Type B pancreatic cell (in vitro differentiated cells): ENCODE measurements at places on chromosomes 5 and 9.
A peak's percentile ranks its signal among the peaks of the same experiment; 100 is the strongest.

GRCh38 chr9:128393970-128394369 lies 22.8 kb downstream of the URM1 start:
- peaks cover 11% of the 10 kb centered on the region for H3K36me3 ChIP-seq
- peak overlapping the region; percentile 75 for H3K4me3 ChIP-seq
- peaks cover 68% of the 10 kb centered on the region for H3K27me3 ChIP-seq
- peak overlapping the region; percentile 38 for H3K27ac ChIP-seq

GRCh38 chr5:179160584-179160983 lies 100.4 kb downstream of the ZNF354C start:
- H3K27ac ChIP-seq = no peak overlapping the region
- DNase-seq = no peak
- H3K36me3 ChIP-seq = no peaks in the 10 kb centered on the region
- no peaks in the 10 kb centered on the region for H3K4me1 ChIP-seq
- H3K27me3 ChIP-seq = peaks cover 3% of the 10 kb centered on the region

GRCh38 chr9:76592091-76592973 lies 133.3 kb downstream of the GCNT1 start:
- DNase-seq = no peak
- no peaks in the 10 kb centered on the region for H3K36me3 ChIP-seq

DNA sequence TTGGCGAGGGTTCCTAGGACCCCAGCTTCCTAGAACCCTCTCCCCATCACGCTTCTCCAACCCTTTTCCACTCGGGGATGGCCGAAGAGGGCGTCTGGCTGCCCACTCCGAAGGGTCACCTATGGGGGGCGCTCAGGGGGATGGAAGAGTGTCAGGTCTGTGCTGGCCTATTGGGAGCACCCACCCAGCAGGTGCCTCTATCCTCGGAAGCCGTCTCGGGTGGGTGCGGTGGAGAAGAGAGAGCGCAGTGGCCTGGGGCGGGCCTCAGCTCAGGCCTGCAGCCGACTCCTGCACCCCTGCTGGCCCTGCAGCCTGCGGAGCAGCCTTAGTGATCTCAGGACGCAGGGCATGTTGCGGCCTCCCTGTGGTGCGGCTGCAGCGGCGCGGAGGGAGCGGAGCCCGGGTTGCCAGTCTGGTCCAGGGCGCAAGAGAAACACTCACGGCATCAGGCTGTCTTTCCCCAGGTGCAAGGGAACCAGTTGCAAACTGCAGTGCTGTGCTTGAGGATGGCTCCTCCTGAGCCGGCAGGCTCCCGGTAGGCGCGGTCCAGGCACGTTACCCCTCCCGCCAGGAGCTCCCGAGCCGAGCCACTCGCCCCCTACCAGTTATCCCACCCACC lies 1.5 kb upstream of the IRX2 start:
- H3K4me1 ChIP-seq = peaks cover 38% of the 10 kb centered on the region
- DNase-seq = no peak
- H3K36me3 ChIP-seq = peaks cover 14% of the 10 kb centered on the region
- H3K27ac ChIP-seq = peak overlapping the region; percentile 88

- H3K27me3 ChIP-seq = peaks cover 25% of the 10 kb centered on the region
- no peak for DNase-seq
- H3K4me3 ChIP-seq = peak overlapping the region; percentile 80
- H3K4me1 ChIP-seq = peaks cover 25% of the 10 kb centered on the region
Measured at GRCh38 chr5:177087398-177088005, 787 bp downstream of the FGFR4 start.

GRCh38 chr9:4495537-4495936 lies 5.3 kb downstream of the SLC1A1 start:
- H3K27me3 ChIP-seq = peaks cover 33% of the 10 kb centered on the region
- H3K27ac ChIP-seq = peak overlapping the region; percentile 40
- no peak for DNase-seq
- H3K4me3 ChIP-seq = no peak overlapping the region
- H3K4me1 ChIP-seq = peaks cover 14% of the 10 kb centered on the region
- peaks cover 4% of the 10 kb centered on the region for H3K36me3 ChIP-seq

- no peak overlapping the region for H3K27ac ChIP-seq
- no peak overlapping the region for H3K4me3 ChIP-seq
- DNase-seq = no peak
Measured at GRCh38 chr5:178283520-178283919, 50.9 kb upstream of the PHYKPL start.

DNA sequence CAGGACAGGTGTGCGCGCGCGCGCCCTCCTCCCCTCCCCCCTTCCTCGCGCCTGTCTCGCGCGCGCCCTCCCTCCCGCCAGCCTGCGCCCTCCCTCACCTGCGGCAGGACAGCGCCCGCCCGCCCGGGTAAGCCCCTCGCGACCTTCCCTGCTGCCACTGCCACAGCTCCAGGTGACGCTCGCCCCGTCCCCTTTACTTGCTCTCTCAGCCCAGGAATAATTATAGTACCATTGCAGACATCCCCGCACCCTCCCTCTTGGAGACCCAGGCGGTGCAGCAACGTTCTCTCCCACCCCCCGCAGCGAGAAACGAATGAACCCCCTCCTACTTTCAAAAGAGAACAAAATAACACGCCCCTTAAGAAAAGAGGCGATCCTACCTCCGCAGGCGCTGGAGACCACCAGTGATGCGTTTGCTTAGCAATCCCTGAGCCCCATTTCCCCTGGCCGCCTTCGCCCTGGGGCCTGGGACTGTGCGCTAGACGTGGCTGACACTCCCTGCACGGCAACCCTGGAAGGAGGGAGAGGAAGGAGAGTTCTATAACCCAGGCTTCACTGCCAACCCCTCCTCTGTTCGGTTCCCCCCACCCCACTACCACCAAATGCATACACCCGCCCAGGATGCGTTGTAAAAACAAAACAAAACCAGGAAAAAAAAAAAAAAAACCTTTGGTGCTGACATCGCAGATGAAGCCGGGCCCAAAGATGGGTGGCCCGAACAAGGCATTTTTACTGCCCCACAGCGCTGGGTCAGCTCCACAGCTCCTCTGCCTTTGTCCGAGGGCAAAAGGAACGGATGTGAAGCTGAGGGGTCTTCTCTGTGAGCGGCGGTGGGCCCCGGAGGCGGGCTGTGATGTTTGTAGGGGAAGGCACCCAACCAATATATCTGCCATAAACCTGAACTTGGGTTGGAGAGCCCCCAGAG lies 5.6 kb upstream of the PURA start:
- H3K36me3 ChIP-seq = no peaks in the 10 kb centered on the region
- peaks cover 14% of the 10 kb centered on the region for H3K4me1 ChIP-seq
- no peak for DNase-seq

DNA sequence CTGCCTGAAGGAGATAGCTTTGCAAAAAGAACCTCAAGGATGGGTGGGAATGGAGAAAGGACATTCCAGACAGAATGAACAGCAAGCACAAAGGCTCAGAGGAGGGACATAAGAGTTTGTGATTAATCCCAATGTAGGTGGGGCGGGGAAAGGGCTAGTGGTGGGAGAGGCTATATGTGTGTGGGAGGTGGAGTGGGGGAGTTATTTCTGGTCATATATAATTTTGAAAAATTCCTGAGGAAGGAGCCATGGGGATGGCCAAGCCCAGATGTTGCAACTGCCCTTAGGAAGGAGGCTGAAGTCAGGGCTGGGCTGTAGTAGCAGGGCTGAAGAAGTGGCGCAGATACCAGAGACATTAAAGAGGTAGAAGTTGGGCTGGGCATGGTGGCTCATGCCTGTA lies 13.4 kb upstream of the CCL27 start:
- H3K27ac ChIP-seq = no peak overlapping the region
- H3K36me3 ChIP-seq = peaks cover 7% of the 10 kb centered on the region
- no peak overlapping the region for H3K4me3 ChIP-seq
- DNase-seq = no peak
- no peaks in the 10 kb centered on the region for H3K27me3 ChIP-seq

- peak overlapping the region; percentile 87 for H3K27ac ChIP-seq
Measured at GRCh38 chr5:170151097-170151831, 45.6 kb downstream of the FOXI1 start.

GRCh38 chr9:86503314-86503713 lies 149.1 kb upstream of the TUT7 start:
- H3K4me1 ChIP-seq = peaks cover 18% of the 10 kb centered on the region
- H3K27me3 ChIP-seq = peaks cover 5% of the 10 kb centered on the region
- no peak for DNase-seq

- peak overlapping the region; percentile 44 for H3K4me3 ChIP-seq
- peak overlapping the region; percentile 47 for H3K27ac ChIP-seq
- DNase-seq = no peak
- H3K36me3 ChIP-seq = no peaks in the 10 kb centered on the region
- H3K4me1 ChIP-seq = peaks cover 11% of the 10 kb centered on the region
Measured at GRCh38 chr9:15936306-15936921, 383.6 kb downstream of the CCDC171 start.
